Calu3 (cell line): ENCODE measurements at places on chromosomes 16 and 17. TPM values are rescaled to one million over a fixed set of nuclear protein-coding genes. Genes with fewer than 3 reads are reported as not detected.

The KRT40 gene
- total RNA-seq: not detected in 2 replicates

The GGT6 gene
- 1.1 and 1.8 TPM in 2 replicates for total RNA-seq

- DNase-seq: no peak
Measured at GRCh38 chr16:88700636-88701482, 5.3 kb downstream of the RNF166 start.

GRCh38 chr17:61127960-61128359, 271.7 kb upstream of the TBX2 start:
- no peak for DNase-seq

- no peak for DNase-seq
Measured at GRCh38 chr16:62022688-62023087, 13.6 kb downstream of the CDH8 start.

DNA sequence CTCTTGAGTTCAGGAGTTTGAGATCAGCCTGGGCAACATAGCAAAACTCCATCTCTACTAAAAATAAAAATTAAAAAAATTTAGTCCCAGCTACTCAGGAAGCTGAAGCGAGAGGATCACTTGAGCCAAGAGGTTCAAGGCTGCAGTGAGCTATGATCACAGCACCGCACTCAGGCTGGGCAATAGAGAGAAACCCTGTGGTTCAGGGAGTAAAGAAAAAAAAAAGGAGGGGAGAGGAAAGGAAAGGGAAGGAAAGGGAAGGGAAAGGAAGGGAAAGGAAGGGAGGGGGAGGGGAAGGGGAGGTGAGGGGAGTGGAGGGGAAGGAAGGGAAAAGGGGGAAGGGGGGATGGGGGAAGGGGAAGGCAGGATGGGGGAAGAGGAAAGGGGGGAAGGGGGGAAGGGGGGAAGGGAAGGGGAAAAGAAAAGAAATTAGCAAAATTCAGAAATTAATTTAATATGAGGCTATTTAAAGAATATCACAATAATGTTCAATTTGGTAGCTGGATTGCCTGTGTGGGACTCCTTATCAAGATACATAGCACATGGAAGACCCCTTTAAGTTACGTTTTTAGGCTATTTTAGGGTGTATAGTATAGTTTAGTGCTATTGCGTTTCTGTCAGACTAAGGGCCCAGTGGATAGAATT, 424.3 kb downstream of the CDH8 start:
- DNase-seq: no peak
